ENCODE measurements at places on chromosomes 4 and X.

DNA sequence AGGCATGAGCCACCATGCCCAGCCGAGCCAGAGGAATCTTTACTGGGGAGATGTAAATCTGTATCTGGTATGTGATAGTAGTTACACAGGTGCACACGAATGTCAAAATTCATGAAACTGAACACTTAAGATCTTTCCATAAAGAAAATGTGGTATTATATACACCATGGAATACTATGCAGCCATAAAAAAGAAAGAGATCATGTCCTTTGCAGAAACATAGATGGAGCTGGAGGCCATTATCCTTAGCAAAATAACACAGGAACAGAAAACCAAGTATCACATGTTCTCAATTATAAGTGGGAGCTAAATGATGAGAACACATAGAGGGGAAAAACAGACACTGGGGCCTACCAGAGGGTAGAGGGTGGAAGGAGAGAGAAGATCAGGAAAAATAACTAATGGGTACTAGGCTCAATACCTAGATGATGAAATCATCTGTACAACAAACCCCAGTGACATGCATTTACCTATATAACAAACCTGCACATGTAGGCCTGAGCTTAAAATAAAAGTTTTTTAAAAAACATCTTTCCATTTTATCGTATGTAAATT is 7.8 kb downstream of the TMEM156 start:
- DNase-seq, result no peak

DNA sequence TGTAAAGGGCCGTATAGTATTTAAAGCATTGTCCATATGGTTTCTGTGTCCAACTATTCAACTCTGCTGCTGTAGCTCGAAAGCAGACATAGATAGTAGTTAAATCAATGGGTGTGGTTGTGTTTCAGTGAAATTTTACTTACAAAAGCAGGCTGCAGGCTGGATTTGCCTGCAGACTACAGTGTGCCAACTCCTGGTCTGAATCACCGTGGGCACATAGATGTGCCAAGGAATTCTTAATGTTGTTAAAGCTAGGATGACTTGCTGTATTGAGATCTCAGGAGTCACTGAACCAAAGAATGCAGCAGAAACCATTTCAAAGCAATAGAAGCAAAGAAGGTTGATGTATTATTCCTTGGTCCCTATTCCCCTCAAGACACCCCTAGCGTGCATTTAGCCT is 379.0 kb downstream of the STIM2 start:
- no peak for DNase-seq

GRCh38 chr4:145189981-145190380 is 9.6 kb upstream of the OTUD4 start:
- no peak for DNase-seq

GRCh38 chr4:13169731-13170525 is 314.2 kb downstream of the RAB28 start:
- DNase-seq, result no peak

DNA sequence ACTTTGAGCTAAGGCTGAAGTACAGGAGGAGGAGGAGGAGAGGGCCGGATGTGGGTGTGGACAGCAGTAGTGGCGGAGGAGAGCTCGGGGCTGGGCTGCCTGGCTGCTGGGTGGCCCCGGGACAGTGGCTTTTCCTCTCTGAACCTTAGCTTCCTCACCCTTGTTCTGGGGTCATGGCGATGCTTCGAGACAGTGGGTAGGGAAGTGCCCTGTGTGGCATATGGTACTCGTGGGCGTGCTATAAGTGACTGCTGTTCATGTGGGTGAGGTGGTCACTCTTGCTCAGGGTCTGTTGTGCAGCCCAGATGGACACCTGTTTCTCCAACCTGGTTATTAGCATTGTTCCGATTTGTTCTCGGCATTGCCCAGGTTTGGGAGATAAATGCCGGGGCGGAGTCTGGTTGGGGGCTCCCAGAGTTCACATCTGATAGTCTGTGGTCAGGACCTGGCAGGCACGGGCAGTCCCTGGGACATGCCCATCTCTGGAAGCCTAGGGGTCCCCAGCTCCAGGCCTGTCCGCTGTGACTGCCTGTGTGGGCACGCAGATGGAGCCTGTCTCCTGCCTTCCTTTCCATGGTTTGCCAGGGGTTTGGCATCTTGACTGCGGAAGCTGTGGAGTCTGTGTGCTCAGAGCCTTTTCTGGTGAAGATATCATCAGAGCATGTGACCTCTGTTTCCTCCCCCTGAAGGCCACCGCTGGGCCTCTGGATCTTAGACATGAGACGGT is 4.9 kb upstream of the CPZ start:
- DNase-seq, result no peak

DNA sequence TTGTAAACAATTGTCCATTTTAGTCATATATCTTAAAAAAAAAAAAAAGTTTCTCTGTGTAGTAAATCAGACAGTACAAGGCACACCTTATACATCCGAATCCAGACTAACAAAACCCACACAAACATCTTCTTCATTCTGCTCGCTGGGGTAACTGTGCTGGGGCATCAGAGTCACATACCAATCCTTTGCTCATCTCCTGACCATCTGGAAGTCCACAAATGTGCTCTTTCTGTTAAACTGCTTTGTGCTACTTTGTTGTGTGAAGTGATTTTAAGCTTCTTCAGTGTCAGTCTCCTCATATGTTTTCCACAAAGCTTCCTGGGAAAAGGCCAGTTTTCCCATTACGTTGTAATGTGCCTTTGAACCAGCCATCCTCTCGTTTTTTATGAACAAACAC is 86.2 kb upstream of the CBR4 start:
- no peak for DNase-seq

DNA sequence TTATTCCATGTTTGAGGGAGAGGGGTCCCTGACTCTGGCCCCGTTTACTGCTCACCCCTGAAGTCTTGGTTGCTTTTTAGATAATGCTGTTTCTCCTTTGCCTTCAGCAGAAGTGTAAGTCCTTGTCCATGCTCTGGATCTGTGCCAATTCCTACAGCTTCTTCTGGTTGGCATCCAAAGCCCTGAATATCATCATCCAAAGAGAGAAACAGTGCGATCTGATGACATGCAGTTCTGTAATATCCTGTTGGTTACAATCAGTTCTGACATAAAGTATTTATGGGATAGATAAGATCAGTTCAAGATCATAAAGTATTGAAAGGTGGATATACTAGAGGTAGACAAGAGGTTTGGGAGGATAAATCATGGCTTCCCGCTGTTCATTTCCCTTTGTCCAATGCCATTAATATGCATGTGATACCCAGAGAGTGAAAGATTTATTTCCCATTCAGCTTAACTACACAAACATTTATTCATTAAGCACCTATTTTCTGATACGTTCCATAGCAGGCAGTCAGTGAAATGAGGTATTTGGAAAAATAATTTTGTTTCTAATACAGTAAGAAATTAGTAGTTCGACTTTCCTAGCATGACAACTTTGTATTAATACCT is 53.2 kb upstream of the TMEM150C start:
- DNase-seq, result no peak
